ENCODE measurements at places on chromosomes 2 and 18.

- DNase-seq = no peak
Measured at GRCh38 chr2:235511187-235511661, 17.4 kb downstream of the AGAP1 start.

DNA sequence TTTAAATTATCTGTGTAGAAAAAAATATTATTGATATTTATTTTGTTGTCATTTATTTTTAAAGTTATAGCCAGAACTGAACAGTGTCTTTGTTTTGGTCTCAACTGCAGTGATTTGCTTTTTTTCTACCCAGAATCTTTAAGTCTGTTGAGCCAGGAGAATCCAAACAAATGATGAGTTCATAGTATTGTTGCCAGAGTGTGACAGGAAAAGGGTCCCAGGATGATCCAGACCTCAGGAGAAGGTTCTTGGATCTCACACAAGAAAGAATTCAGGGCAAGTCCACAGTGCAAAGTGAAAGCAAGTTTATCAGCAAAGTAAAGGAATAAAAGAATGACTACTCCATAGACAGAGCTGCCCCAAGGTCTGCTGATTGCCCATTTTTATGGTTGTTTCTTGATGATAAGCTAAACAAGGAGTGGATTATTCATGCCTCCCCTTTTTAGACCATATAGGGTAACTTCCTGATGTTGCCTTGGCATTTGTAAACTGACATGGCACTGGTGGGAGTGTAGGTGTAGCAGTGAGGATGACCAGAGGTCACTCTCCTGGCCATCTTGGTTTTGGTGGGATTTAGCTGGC lies 127.1 kb downstream of the AGPS start:
- no peak for DNase-seq

- DNase-seq = no peak
Measured at GRCh38 chr2:219851801-219852481, 224.5 kb downstream of the SLC4A3 start.

DNA sequence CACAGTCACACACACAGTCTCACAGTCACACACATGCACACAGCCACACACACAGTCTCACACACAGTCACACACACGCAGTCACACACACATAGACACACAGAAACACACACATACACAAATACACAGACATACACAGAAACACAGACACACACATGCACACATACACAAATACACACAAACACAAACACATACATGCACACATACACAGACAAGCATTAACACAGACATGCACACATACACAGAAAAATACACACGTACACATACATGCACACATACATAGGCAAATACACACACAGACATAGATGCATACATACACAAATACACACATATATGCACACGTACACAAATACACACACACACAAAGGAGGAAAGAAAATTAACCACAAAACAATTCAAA lies 150.5 kb downstream of the ALK start:
- no peak for DNase-seq

DNA sequence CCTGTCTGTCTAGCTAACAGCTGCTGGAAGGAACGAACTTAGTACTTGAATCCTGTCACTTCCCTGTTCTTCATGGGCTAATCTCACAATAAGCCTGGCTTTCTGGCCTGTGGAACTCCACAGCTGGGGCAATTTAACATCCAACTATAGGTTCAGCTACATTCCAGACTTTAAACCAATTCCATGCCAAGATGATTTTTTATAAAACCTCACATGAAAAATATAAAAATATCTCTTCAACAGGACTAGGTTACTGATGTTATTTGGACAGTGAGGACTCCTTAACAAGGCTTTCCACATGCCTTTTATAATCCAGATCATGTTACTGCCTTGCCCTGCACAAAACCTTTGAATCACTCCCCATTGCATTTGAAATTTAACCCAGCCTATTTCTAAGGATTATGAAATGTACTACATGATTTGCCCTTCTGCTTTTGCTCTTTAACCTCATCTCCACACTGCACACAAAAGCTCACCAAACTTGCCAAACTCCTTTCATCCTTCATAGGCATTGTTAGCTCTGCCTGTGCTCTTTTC lies 863.2 kb upstream of the CHAC2 start:
- no peak for DNase-seq

- DNase-seq = no peak
Measured at GRCh38 chr2:96396602-96397001, 61.0 kb downstream of the NCAPH start.

DNA sequence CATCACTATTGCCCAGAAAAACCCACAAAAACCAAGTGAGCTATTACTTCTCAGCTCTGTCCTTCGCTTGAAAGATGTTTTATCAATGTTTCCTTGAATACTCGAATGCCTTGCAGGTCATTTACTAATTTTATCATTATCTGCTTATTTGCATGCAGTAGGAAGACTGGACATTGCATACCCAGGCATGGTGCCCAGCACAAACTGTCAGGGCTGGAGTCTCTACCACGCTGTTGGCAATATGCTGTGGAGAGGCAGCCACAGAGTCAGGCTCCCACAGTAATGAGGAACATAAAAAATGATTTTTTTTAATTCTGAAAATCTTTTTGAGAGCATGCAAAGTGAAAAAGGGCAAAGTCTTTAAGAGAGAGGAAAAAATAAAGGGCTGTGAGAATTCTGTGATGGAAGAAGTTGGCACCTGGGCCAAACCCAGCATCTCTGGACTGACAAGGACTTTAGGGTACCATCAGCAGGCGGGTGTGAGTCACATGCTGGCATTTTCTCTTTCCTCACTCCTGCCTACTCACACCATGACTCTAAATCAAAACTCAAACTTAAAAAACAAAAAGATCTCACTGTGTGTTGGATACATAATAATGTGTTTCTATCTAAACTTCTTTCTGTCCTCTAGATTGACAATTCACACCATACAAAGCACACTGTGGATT lies 709.8 kb upstream of the FANCL start:
- no peak for DNase-seq

- DNase-seq = no peak
Measured at GRCh38 chr2:41922177-41922576, 125.6 kb upstream of the PKDCC start.

GRCh38 chr2:118667964-118668363 lies 179.5 kb downstream of the EN1 start:
- no peak for DNase-seq

- DNase-seq = no peak
Measured at GRCh38 chr2:202339071-202339870, 36.9 kb upstream of the BMPR2 start.

GRCh38 chr2:114113518-114113917 lies 223.6 kb downstream of the ACTR3 start:
- no peak for DNase-seq

GRCh38 chr2:110931648-110932047 lies 189.1 kb upstream of the BCL2L11 start:
- no peak for DNase-seq

DNA sequence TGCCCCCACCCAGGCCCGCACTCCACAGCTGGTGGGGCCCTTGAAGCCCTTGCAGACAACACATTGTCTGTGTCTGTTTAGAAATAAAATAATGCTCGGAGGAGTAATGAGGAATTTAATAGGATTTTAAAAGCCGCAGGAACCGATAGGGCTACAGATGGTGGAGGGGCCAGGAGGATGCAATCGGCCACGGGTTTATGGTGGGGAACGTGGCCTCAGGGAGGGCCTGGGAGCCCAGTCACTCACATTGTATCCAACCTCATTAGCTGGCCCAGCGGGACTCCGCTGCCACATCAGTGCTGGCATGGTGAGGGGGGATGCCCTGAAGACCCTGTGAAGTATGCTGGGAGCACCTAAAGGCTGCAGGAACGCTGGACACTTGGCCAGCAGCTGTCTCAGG lies 252.0 kb downstream of the CELF4 start:
- no peak for DNase-seq

- no peak for DNase-seq
Measured at GRCh38 chr2:16785149-16785548, 119.5 kb upstream of the CYRIA start.

GRCh38 chr2:238187618-238188548 lies 15.6 kb downstream of the ILKAP start:
- DNase-seq = no peak

DNA sequence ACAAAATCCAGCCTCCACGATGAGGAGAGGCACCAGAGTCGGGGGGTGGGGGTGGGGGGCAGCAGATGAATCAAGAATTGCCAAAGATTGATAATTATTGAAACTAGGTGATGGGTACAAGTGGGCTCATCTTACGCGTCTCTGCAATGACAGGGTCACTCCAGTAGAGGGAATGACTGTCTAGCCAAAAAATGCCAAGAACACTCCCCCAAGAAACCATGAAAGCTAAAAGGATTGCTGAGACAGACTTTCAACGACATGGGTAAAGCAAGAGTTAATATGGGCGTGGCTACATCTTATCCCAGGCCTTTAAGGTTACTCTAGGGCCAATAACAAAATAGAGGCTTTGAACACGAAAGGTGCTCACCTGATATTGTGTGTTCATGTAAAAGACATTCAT lies 86.5 kb downstream of the STK39 start:
- no peak for DNase-seq

- no peak for DNase-seq
Measured at GRCh38 chr2:17910980-17911379, 32.5 kb downstream of the KCNS3 start.

DNA sequence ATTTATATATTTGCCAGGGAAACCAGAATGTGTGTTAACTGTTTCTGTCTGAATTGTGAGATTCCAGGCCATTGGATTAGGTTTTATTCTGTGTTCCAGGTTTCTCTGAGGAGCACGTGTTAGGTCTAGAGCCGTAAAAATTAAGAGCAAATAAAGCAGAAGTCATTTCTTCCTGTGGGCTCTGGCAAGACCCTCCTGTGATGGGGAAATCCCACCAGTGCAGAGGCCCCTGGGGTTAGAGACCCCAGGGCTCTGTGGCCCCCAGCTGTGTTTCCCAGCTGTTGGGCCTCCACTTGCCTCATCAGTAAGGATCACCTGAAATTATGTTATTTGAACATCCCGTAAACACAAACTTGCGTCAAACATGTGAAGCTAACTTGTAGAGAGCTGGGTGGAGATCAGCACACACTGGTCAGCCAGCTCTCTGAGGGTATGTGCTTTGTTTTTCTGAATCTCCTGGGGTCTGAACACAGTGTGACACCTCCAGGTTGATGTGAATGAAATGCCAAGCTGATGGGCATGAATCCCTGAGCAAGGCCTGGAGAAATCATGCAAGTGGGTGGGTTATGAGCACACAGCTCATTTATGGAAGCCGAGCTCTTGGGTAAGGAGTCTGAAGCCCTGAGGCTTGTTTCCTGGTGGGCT lies 50.3 kb downstream of the HK2 start:
- DNase-seq = no peak

DNA sequence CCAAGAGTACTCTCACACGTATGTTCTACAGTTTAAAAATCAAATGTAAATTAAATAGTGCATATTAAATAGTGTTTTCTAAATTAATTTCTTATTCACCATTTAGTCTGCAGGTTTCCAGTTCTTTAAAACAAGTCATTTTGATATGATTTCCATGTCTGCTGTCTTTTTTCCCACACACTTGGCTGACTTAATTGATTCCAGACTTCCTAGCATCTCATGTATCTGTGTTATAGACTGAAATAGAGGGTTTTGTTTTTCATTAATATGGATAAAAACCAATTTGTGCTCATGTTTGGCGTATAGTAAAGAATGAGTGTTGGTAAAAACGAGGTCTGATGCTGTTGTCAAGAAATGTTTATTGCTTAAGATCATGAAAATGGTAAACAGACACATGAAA lies 104.3 kb downstream of the SRBD1 start:
- no peak for DNase-seq

- no peak for DNase-seq
Measured at GRCh38 chr2:83665894-83666293, 793.2 kb downstream of the SUCLG1 start.

- no peak for DNase-seq
Measured at GRCh38 chr18:10685484-10685883, 159.7 kb downstream of the NAPG start.

- DNase-seq = no peak
Measured at GRCh38 chr2:109460553-109461324, 153.0 kb downstream of the SEPTIN10 start.

DNA sequence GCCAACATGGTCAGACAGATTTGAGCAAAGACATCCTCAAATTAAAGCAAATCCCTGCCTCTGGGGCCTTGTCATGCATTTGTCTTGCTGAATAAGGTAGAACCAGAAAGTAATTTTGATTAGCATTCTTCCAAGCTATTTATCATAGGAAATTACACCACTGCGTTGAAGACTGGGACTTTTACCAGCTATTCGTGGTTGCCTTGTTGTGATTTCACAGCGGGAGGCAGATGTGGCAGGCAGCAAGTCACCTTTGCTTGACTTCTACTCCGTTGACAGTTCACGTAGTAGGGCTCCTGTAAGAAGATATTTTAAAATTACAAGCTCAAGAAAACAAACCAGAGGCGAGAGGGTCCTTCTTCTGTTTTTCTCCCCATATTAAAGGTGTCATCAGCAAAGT lies 80.6 kb downstream of the EN1 start:
- DNase-seq = no peak

GRCh38 chr2:239692362-239692851 lies 291.6 kb upstream of the HDAC4 start:
- no peak for DNase-seq

All from activated T-helper 1 cell treated with anti-CD3 and anti-CD28 coated beads, Interleukin-2, amount 50 U/mL, for 16 hours (primary cell).